ENCODE measurements at places on chromosomes 3 and 15. TPM values are rescaled to one million over a fixed set of nuclear protein-coding genes. Genes with fewer than 3 reads are reported as not detected.

The TEX55 gene
- total RNA-seq: not detected

The GPR156 gene
- total RNA-seq: 0.11 TPM

The SCG3 gene
- total RNA-seq: not detected

DNA sequence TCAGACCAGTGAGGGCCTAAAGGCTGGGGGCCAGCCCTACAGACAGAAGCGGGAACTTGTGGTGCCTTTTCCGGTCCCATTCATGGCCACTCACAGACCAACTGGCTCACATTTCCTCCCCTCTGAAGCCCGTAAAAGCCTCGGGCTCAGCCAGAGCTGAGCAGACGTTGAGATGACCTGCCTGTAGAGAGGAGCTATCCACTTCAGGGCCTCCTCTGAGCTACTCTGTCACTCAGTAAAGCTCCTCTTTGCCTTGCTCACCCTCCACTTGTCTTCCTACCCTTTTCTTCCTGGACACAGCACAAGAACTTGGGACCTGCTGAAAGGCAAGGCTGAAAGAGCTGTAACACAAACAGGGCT is 53.5 kb downstream of the SLMAP start:
- DNase-seq: no peak

DNA sequence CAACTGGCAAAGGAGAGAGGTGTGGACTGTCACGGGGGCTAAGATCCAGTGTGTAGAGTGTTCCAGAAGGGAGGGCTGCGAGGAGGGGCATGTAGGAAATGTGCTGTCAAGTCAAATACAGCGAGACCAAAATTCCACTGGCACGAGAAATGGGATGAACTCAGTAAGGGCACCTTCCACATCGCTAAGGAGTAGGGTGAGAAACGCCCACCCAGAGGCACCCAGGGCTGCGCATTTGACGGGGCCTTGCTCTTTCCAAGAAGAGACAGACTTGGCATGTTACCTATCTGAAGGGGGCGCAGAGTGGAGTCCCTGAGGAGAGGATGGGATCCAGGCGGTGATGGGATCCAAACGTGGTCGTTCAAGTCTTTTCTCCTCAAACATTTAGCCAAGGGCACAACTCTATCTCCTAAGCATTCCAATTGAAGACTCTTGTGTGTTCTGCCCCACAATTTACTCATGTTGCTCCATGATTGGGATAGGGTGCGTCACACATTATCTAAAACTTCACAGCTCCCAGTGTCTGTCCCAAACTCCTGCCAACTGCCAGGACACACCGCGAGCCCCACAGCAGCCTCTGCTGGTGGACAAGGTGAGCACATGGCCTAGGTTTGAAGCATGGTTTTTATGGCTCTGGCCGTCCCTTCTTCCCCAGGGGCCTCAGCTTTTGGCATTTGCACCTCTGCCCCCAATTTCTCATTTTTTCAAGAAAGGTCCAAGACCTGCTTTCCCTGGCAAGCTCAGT is 7.6 kb downstream of the SELENOS start:
- no peak for DNase-seq

Measured in cardiac septum (tissue), 1 donor.